ENCODE measurements at places on chromosomes 2 and 18. TPM values are rescaled to one million over a fixed set of nuclear protein-coding genes. Genes with fewer than 3 reads are reported as not detected.

GRCh38 chr2:134276381-134277172 lies 22.7 kb downstream of the MGAT5 start:
- DNase-seq = no peak

DNA sequence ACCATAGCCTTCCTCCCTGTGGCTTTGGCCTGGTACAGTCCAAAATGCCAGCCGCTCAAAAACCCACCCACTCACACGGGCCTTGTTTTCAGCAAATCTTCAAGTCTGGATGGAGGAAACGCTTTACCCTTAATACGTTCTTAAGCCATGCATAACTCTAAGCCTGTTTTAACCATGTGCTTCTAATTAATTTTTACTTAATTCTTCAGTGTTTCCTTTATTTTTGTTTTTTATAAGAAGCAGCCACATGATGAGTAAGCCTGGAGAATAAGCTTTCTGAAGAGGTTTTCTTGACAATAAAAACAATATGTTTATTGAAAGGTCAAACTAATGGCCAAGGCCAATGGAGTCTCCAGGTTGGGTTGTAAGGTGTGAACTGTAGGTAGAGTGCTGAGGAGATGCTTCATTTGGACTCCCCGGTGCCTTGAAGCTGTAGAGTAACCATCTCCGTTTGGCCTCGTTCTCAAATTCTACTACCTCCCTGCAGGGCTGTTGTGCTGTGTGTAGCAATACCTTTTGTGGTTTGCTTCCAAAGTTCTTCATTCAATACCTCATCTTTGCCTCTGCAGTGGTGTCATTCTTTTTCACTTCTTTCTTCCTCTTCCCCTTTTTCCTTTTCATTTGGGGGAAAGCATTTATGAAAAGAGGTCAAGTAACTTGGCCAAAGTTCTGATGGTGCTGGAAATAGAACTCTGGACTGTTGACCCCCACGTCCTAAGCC lies 113.7 kb downstream of the PRKCE start:
- DNase-seq = no peak

DNA sequence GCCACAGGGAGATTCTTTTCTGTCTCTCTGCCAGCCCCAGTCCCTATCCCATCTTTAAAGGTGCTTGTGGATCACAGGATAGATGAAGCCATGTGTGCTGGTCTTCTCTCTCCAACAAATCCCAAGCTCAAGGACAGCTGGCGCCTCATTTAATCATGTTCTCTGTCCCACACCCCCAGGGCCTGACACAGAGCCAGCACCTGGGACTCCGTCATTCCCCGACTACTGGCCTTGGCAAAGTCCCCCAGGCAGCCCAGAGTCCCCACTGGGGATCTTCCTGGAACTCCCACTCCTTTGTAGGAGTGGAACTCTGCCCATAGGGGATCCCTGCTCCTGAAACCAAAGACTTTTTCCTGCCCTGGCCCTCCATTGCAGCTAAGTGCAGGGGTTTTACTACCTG lies 60.8 kb downstream of the MTHFD2 start:
- no peak for DNase-seq

The SPAG16 gene
- 11.6 TPM for total RNA-seq

Measured in upper lobe of right lung (tissue), 1 donor.